ENCODE measurements at places on chromosomes 4 and X. TPM values are rescaled to one million over a fixed set of nuclear protein-coding genes. Genes with fewer than 3 reads are reported as not detected.

HOPX gene
- 0.21 TPM for total RNA-seq

ADH4 gene
- not detected for total RNA-seq

VEGFD gene
- 0.28 TPM for total RNA-seq

DNA sequence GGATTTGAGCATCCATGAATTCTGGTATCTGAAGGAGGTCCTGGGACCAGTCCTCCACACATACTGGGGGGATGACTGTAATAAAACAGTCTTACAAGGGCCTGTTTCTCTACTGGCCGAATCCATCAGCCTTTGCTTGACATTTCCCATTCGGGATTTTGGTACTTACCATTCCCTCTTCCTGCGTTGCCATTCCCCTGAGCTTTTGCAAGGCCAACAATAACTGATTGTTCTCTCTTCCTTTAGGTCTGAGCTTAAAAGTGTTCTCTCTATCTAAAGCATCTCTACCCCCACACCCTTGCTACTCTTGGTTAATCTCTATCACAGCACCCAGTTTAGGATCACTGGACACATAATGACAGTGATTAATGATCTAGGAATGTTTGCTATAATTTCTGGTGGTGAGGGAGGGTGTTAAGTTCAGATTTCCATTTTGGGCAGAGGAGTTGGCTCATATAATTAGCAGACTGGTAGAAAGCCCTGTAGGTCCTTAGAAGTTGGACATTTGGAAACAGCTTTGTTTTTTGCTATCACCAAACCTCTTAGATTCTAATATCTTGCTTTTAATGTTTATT is 29.4 kb downstream of the TMA16 start:
- DNase-seq = no peak

HSD17B13 gene
- not detected for total RNA-seq

FAM236A gene
- total RNA-seq = not detected

GRCh38 chr4:87807402-87807801 is 8.0 kb downstream of the IBSP start:
- no peak for DNase-seq

- no peak for DNase-seq
Observed at GRCh38 chr4:112966701-112967488, 82.6 kb upstream of the ANK2 start.

GRCh38 chr4:96052827-96053226 is 212.9 kb downstream of the PDHA2 start:
- no peak for DNase-seq

- DNase-seq = no peak
Observed at GRCh38 chrX:21305799-21306336, 68.3 kb upstream of the CNKSR2 start.

ZBTB49 gene
- 3.4 TPM for total RNA-seq

DNA sequence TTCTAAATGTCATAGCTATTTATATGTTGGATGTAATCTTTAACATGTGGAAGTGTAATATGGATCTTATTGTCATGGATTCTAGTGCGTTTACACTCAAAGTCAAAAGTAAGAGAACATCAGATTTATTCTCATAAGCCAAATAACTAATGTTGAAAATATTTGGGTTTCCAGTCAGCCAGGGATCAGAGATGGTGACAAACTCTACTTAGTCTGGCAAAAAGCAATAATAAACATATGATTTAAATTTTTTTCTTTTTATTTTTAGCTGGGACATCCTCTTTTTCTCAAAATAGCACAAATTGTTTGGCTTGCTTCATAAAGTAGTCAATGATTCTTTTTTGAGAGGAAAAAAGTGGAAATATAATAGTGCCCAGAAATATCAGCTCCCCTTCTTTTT is 392.3 kb downstream of the ARHGAP24 start:
- DNase-seq = no peak

GRCh38 chrX:47633689-47634590 is 4.2 kb upstream of the CFP start:
- DNase-seq = no peak

EGF gene
- 0.04 TPM for total RNA-seq

UGT2B15 gene
- not detected for total RNA-seq

EDNRA gene
- 0.07 TPM for total RNA-seq

CHM gene
- 18.3 TPM for total RNA-seq

DNA sequence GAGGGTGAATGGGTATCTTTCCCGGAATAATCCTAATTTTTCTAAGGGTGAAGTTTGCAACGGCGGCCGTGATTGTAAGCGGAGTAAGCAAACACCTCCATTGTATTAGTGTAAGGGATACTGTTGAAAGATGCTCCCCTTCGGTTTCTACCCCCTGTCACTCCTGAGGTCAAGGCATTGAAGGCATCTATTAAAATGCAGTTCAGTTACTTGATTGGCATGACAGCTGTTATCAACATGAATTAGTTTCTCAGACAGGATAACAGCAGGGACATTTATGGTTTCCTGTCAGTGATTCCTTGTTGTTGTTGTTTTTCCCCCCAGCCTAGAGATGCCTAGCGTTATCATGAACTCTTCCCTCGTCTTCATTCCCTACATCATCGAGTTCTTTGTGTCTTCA is 552 bp downstream of the SLC25A14 start:
- no peak for DNase-seq

GRCh38 chr4:53702334-53703266 is 111.3 kb upstream of the LNX1 start:
- no peak for DNase-seq

MED28 gene
- 21.4 TPM for total RNA-seq

GRCh38 chrX:2251211-2251610 is 249.6 kb downstream of the DHRSX start:
- no peak for DNase-seq

DNA sequence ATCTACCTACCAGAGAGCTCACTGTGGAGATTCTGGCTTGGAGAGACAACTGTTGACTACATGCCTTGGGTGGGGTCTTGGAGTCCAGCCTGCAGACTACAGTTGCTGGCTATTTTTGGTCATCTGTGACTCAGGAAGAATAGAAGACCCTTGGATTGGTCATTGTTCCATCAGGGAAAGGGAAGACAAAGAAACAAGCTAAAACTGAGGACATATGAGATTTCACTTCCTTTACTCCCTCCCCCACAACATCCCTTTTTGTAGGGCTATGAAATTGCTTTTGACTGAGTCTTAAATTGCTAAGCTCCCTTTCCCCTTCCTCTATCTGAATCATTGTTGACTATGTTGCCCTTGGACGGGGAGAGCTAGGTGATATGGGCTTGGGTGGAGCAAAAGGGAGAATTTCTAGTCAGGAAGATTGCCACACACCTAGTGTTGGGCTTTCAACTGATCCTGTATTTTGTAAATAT is 11.7 kb downstream of the MSN start:
- peak; percentile 55 for DNase-seq

DNA sequence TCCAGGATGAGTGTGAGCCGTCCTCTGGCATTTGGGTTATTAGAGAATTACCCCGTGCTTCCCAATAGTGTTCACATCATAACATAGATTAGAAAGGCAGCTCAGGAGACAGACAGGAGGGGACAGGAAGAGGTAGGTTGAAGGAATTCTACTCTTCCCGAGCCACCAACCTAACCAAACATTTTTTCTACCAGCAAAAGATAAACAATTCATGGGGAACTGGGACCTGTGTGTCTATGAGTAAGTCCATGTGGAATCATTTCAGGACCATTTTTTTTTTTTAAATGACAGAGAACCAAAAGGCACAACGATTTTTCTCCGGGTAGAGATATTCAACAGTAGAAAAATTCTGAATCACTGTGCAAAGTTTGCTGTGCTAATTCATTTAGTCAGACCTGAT is 174.2 kb upstream of the ETNPPL start:
- no peak for DNase-seq

DNA sequence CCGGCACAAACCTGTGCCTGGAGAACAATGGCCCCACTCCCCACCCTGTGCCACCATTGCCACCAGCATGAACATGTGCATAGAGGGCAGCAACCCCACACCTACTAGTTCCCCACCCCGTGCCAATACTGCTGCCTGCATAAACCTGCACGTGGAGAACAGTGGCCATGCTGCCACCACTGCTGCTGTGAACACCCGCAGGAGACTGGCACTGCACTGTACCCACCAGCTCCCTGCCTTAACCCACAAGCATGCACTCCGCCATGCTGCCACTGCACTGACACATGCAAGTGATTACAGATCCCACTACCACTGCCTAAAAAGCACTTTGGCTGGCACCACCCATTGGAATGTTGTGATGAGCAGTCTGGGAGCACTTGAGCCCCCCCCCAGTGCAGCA is 77.3 kb downstream of the NAA11 start:
- DNase-seq = no peak

All from pulmonary artery endothelial cell (primary cell).